Progenitor cell of endocrine pancreas (in vitro differentiated cells): ENCODE measurements at places on chromosomes 1 and 21. TPM values are rescaled to one million over a fixed set of nuclear protein-coding genes. Genes with fewer than 3 reads are reported as not detected.

The SH3D21 gene
- 10.6 and 11.0 TPM in 2 replicates for total RNA-seq

The CLCA1 gene
- not detected in 2 replicates for total RNA-seq

The CELA3B gene
- total RNA-seq, result 0.58 TPM in 1 of 2 replicates, not detected in the other

The COA7 gene
- total RNA-seq, result 15.4 and 16.5 TPM in 2 replicates

The TTC39A gene
- 22.4 and 26.0 TPM in 2 replicates for total RNA-seq

DNA sequence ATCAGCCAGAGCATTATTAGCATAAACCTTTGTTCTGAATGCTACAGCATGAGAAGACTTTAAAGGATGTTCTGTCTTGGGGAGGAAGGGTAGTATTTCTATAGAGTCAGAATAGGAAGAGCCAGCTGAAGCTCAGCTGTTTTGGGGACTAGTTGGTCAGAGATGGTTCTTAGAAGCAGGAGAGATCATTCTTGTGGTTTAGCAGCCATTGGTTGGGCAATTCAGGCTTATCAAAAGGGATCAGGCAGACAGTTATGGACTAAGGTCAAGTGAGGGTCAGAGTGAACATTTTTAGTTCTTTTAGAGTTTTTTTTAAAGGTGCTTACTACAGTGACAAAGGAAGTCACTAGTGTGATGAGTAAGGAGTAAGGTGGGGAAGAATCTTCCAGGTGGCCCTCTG lies 245.5 kb downstream of the RPS6KC1 start:
- H3K4me1 ChIP-seq, result no peaks in the 10 kb centered on the region
- no peak overlapping the region for H3K27ac ChIP-seq
- DNase-seq, result no peak
- H3K4me3 ChIP-seq, result no peak overlapping the region
- no peaks in the 10 kb centered on the region for H3K27me3 ChIP-seq

DNA sequence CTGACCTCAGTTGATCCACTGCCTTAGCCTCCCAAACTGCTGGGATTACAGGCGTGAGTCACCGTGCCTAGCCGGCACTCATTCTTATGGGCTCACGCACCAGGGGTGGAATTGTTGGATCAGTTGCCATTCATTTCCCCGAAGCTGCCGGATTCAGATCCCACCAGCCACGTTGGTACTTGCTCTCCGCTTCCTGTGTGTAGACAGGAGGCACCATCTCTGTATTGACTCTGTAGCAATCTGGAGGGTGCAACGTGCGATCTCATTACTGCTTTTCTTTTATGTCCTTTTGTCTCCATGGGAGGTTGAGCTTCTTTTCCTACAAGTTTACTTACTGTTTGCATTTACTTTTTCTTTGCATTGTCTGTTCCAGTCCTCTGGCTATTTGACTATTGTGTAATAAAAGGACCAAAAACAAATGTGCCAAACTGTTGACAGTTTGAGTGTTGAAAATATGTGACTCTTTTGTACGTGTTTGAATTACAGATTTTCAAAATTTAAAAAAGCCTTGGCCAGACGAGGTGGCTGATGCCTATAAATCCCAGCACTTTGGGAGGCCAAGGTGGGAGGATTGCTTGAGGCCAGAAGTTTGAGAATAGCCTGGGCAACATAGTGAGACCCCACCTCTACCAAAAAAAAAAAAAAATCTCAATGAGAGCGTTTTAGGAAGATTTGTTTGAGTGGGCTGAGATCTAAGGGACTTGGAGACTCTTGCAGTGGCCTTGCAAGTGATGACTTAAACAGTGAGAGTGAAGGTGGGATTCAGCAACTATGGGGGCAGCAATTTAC lies 39.1 kb downstream of the SPSB1 start:
- H3K4me1 ChIP-seq, result no peaks in the 10 kb centered on the region
- no peak overlapping the region for H3K27ac ChIP-seq
- H3K4me3 ChIP-seq, result no peak overlapping the region
- no peaks in the 10 kb centered on the region for H3K36me3 ChIP-seq

DNA sequence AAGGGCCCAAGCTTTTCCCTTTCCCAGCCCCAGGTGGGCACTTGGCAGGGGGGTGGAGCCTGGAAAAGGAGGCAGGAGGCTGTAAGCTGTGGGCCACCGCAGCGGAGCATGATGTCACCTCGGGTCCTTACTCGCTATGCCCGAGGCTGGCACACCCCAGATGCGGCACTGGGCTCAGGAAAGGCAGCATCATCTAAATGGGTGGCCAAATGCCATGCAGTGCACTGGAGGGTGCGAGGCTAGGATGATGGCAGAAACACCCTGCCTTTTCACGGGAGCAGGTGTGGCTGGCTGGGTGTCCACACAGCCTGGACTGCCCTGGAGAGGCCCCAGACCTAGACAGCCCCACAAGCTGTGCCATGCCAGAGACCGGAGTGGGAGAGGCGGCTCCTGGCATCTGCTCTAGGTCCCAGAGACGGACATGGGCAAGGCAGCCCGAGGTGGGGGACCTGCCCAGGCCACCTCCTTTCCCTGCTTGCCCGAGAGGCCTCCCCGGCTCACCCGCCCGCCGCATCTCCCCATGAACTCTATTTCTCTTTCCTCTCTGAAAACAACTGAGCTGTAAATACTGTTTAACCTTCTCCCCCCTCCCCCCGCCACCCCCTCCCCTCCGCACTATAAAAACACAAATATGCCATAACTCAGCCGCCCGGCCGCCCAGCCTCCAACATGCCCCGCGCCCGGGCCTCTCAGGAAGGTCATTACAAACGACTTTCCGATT lies 124.7 kb downstream of the CASZ1 start:
- H3K27me3 ChIP-seq, result peaks cover 30% of the 10 kb centered on the region
- DNase-seq, result no peak
- H3K36me3 ChIP-seq, result no peaks in the 10 kb centered on the region
- H3K4me1 ChIP-seq, result peaks cover 41% of the 10 kb centered on the region
- no peak overlapping the region for H3K4me3 ChIP-seq

GRCh38 chr1:236124965-236125364 lies 17.4 kb upstream of the GPR137B start:
- no peak overlapping the region for H3K27ac ChIP-seq
- H3K4me1 ChIP-seq, result peaks cover 13% of the 10 kb centered on the region
- no peaks in the 10 kb centered on the region for H3K36me3 ChIP-seq

GRCh38 chr1:116940814-116941599 lies 31.3 kb downstream of the PTGFRN start:
- H3K27me3 ChIP-seq, result no peaks in the 10 kb centered on the region
- H3K4me3 ChIP-seq, result no peak overlapping the region
- no peak for DNase-seq
- no peak overlapping the region for H3K27ac ChIP-seq

GRCh38 chr1:172288581-172288980 lies 131.9 kb upstream of the C1orf105 start:
- no peak overlapping the region for H3K4me3 ChIP-seq
- peaks cover 4% of the 10 kb centered on the region for H3K4me1 ChIP-seq
- no peaks in the 10 kb centered on the region for H3K36me3 ChIP-seq
- H3K27ac ChIP-seq, result no peak overlapping the region
- H3K27me3 ChIP-seq, result no peaks in the 10 kb centered on the region
- no peak for DNase-seq
